NCI-H460 (cell line): ENCODE measurements at places on chromosomes 7 and 10. TPM values are rescaled to one million over a fixed set of nuclear protein-coding genes. Genes with fewer than 3 reads are reported as not detected.

GRCh38 chr10:52864201-52865106 is 91.9 kb upstream of the MBL2 start:
- DNase-seq: no peak

DNA sequence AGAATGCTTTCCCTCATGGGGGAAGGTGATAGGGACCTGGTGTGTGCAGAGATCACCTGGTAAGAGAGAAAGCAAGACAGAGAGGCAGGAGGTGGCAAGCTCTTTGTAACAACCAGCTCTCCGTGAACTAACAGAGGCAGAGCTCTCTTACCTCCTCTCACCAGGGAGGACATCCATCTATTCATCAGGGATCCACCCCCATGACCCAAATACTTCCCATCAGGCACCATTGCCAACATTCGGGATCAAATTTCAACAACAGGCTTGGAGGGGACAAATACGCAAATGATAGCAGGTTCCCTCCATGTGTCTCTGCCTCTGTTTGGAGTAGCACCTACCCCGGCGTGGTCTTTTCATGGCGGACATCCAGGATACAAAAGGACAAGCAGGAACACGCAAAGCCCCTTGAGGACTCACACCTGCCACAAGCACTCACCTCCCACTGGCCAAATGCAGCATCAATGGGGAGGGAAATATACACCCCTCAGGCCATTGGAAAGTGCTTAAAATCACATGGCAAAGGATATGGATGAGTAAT is 431.2 kb upstream of the AUTS2 start:
- no peak for DNase-seq

DNA sequence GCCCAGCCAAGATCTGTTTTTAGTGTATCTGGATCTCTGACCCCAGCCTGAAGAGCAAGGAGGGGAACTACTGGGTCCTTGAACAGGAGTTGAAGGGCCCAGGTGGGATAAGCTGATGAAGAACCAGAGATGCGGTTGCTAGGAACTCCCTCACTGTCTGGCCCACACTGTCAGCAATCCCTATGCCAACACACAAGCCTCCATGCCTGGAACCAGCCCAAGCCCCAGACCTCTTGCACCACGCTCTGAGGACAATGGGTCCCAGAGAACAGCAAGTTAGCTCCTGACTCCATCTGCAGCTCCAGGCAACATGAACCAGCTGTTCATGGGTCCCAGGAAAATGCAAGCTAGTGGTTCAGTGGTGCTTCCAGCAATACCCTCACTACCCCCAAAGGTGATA is 2.4 kb downstream of the NAT16 start:
- no peak for DNase-seq

Gene SUGCT
- 0.66 and 1.3 TPM in 2 replicates for total RNA-seq

- no peak for DNase-seq
Observed at GRCh38 chr7:135661311-135662122, 797 bp upstream of the STMP1 start.

GRCh38 chr10:649798-650440 is 39.5 kb downstream of the DIP2C start:
- DNase-seq: no peak

Gene TFPI2
- 976 and 998 TPM in 2 replicates for total RNA-seq

DNA sequence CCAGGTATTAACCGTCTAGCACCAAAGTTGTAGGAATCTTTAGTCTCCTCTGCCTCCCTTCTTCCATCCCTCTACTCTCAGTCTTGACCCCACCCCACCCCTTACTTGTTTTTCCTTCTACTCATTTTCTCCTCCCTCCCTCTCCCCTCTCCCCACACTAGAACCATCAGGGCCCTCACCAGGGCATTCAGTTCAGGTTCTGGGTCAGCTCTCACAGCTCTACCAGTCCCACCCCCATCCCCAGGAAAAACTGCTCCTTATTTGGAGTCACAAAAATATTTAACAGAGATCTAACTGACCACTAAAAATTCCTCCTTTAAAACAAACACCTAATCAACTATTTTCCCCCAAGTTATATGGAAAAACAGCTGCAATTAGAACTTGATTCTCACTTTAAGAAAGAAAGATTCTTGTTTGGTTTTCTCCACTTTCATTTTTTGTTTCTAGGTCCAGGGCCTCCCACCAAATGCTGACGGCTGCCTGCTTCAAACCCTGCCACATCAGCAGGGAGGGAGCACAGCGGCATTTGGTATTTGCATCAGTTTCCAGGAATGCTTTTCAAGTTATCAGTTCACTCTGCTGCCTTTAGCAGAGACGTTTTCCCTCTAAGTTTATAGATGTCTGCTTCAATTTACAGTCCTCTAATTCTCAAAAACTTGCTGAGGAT is 2.8 kb upstream of the COL1A2 start:
- DNase-seq: no peak

Gene SLC18A3
- not detected in 2 replicates for total RNA-seq

Gene KLHDC10
- 36.9 and 48.0 TPM in 2 replicates for total RNA-seq

DNA sequence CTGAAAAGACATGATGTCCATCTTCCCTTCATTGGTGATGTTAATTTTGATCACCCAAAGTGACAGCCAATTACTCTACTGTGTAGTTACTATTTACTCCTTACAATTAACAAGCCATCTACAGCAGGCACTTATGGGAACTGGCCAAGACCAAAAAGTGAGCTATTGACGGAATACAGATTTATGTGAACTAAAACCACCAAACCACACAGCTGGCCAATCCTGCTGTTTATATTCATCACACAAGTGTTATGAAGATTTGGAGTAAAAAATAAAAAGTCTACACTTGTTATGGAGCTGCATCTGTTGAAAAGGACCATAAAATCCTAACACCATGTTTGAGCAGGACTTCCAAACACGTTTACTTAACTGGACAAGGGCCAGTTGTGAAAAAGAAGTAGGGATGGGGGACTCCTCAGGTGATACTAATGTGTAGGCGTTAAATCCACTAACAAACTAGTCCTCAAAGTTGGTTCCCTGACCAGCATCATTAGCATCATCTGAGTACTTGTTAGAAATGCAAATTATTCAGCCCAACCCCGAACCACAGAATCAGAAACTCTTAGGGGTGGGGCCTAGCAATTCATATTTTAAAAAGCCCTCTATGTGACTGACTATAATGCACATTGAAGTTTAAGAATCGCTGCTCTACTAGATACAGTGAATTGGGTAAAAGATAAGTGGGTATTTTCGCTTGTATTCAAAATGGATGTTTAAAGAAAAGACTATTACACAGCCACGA is 11.6 kb downstream of the MCMBP start:
- no peak for DNase-seq

DNA sequence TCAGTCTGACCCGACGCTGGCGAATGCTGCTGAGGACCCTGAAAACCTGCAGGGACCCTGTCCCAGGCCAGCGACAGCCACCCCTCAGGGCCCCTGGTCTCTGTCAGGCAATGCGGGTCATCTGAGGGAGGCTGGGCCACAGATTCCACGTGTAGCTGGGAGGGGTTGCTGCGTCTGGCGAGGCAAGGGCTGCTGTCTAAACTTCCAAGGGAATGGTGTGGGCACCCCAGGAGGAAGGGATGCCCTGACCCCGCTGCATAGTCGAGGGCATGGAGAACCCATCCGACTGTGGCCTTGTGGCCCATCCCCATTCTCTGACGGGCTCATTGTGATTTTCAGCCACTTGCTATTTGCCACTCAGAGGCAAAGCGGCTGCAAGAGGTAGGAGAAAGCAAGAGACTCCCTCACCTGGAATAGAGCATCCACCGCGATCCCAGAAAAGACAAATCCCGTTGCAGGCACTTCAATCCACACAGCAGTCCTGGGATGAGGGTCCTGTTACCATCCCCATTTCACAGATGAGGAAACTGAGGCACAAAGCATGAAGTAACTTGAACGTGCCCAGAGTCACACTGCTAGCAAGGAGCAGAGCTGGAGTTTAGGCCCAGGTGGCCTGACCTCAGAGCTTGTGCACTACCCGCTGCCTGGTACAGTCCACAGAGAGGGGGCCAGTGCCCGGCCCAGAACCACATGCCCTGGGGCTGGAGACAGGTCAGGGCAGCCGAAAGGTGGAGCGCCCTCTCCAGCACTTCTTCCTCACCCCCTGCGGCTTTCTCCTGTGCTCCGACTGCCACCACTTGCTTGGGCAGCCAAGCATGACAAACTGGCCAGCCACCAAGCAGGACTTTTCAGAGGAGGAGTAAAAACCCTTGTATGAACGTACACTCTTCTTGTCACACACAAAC is 163.8 kb upstream of the KLF14 start:
- DNase-seq: no peak

DNA sequence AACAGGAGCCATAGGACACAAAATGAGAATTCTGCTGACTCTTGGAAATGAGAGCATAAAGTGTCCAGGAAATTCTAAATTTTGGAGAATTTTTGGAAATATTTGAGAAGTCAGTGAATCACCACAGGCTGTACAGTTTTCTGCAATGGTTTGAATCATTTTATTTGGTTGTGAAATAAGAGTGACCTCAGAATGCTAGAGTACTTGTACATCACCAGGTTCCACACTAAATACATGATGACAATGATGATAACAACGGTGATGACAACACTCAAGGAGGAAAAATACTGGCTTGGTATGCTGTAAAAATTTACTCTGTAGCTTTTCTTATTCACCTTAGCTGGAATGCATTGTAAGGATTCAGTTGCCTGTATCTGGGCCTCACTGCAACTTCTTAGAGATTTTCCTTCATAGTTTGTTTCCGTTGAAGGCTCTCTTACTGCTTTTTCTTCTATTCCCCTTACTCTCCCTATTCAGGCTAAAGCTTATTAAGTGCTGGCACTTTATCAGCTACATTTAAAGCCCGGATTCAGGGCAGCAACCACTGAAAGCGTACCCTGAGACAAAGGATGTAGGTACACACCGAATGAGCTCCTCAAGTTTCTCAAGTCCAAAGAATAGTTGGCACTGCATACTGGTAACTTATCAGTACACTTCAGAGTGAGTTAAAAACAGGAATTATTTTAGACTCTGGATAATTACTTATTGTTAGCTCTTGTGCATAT is 30.2 kb upstream of the NME8 start:
- no peak for DNase-seq

Gene UPK3B
- total RNA-seq: 0.15 TPM in 1 of 2 replicates, not detected in the other

DNA sequence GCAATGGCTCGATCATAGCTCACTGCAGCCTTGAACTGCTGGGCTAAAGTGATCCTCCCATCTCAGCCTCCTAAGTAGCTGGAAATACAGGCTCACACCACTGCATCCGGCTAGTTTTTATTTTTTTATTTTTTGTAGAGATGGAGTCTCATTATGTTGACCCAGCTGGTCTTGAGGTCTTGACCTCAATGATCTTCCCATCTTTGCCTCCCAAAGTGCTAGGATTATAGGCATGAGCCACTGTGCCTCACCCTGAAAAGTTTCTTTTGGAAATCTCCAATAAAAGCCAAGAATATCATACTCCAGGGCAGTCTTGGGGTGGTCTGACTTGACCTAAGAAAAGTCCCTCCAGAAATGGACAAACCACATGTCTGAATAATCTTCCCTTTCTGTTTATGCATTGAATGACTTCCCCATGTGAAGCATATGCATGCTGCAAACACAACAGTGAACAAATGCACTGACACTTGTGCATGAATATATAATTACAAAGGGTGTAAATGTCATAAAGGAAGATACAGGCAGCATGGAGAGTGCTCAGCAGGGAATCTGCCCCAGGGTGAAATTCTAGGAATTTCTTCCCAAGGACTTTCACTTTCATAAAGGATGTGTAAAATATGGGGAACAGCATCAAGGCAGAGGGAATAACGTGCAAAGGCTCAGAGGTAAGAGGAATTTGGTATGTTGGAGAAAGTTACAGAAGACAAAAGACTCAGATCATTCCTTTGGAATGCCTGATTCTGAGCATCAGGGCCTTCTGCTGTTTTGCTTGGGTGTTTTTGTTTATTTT is 142.4 kb upstream of the LYZL1 start:
- no peak for DNase-seq

GRCh38 chr7:134449680-134450079 is 9.2 kb downstream of the AKR1B1 start:
- DNase-seq: no peak

DNA sequence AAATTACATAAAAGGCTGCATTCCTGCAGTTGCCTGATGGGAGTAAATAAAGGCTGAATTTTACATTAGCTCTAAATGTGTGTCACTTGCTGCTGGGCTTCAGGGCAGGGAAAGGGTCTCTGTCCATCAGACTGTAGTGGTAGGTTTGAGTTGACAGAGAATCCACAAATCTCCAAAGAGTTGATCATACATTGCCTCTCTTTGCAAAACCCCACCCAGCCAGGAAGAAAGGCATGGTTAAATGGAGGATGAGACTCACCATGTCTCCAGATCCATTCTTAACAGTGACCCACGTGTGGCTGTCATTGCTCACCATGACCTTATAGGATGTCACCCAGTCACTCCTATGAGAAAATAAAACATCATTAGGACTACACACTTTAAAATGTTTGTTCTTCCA is 92.8 kb downstream of the CPXM2 start:
- DNase-seq: no peak

GRCh38 chr7:5693529-5693928 is 87.9 kb downstream of the RNF216 start:
- peak; percentile 5 for DNase-seq

GRCh38 chr7:50166997-50167965 is 74.2 kb upstream of the ZPBP start:
- DNase-seq: no peak

- DNase-seq: no peak
Observed at GRCh38 chr7:76073335-76073990, 25.6 kb downstream of the MDH2 start.

DNA sequence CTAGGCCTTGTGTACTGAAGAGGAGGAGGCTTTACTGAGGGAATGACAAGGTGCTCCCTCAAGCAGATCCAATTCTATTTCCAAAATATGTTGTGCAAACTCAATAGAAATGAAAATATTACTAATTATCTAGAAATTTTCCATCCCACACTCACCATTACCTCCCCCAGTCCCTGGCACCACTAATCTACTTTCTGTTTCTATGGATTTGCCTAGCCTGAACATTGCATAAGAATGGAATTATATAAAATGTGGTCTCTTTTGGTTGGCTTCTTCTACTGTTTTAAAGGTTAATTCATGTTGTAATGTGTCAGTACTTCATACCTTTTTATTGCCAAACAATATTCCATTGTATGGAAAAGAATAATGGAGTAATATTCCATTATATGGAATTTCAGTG is 18.7 kb upstream of the NUB1 start:
- DNase-seq: no peak

Gene STEAP2
- 2.1 and 2.2 TPM in 2 replicates for total RNA-seq
